ENCODE measurements at places on chromosomes 5 and 9. TPM values are rescaled to one million over a fixed set of nuclear protein-coding genes. Genes with fewer than 3 reads are reported as not detected.

GRCh38 chr9:21551401-21551800, 69.3 kb upstream of the IFNE start:
- peak; percentile 47 for DNase-seq

GRCh38 chr9:137569609-137570203, 9.0 kb downstream of the DPH7 start:
- DNase-seq = no peak

- DNase-seq = no peak
Measured at GRCh38 chr9:121268598-121268850, 562 bp downstream of the GSN start.

DNA sequence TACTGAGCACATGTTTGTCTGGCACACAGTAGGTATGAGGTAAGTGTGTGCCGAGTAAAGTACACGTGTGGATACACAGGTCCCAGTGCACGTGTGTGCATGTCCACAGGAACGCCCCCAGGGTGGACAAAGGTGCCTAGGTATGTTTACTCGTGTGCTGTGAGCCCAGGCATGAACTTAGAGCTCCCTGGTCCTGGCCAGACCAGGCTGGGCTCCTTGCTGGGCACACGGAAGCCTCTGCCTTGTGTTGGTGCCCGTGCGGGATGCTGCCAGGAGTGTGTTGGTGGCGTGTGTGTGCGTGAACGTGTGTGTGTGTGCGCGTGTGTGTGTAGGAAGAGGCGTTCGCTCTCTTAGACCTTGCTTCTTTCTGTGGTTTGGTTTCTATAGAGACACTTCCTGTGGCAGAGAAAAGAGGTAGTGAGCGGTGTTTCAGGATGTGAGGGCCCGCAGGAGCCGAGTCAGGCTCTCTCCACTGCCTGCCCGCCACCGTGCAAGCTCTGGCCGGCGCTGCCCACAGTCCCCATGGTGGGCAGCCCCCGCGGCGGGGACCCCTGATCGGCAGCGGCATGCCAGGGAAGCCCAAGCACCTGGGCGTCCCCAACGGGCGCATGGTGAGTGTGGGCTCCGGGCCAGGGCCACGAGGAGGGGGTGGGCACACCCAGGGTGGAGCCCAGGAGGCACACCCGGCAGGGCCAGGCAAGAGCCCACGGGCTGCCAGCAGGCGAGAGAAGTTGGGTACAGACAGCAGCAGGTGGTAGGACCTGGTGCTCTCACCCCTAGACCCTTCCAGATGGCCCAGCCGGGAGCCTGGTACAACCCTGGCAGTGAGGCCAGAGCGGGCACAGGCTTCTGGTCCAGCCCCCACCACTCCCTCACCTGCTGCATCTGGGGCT, at the start of gene RGS14:
Gene RGS14 (plus strand): TSS at position 466 of the 893 bp plus-strand sequence. CDS start 101 bp downstream, at position 567.
- peak; percentile 47 for DNase-seq

DNA sequence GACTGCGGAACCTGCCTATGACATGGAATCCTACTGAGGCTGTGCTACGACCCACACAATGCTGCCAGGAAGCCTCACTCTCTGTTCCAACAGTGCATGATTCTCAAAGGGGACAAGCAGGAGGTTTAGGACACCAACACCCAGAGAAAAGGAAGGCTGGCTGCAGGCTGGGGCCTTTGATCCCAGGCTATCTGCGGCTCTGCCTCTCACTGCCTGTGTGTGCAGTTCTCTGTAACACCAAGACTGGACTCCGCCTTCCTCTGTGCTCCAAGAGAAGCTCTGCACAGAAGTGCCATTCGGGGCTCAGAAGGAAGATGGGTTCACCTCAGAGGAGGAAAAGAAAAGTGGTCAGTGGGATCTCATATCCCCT, 20.5 kb downstream of the ANKH start:
- DNase-seq = no peak

DNA sequence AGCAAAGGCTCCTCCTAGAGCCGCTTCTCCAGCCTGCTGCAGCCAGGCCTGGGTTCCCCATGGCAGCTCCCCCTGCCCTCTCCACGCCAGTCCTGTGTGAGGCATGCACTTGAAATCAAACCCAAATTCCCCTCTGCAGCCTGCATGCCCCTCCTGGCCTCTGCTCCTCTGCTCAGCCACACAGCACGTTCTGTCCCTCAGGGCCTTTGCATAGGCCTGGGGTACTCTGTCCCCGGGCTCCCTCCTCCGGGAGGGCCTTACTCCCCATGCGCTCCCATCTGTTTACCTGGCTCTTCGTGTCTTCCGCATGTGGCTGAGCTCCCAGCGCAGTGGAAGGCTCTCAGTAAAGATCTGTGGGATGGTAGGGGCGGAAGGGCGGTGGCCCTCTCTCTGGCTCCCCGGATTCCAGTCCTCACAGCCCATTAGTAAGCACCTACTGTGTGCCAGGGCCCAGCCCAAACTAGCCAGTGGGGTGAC, 203.5 kb upstream of the IER5L start:
- no peak for DNase-seq

SLC25A2 gene
- total RNA-seq = 0.28 TPM

SPAG8 gene
- total RNA-seq = 0.72 TPM

GRCh38 chr9:137393176-137394150, 29.5 kb downstream of the EXD3 start:
- DNase-seq = no peak

DNA sequence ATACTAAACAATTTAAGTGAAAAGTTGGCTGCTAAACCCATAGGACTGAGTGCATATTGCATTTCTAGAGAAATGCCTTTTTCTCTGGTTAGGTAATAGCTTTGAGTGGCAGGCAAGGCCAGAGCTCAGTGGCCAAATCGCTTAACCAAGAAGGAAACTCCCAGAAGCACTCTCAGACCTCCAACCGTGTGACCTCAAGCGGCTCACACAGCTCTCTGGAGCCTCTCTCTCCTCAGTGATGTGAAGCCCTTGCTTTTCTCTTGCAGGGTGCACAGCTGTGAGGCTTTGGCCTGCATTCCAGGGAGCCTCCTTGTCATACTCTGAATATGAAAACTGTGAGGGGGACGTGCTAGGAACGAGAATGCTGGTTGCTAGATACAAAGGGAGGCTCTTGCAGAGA, 106.7 kb downstream of the INSYN2B start:
- DNase-seq = peak; percentile 67

SLC1A3 gene
- 1.3 TPM for total RNA-seq

- DNase-seq = no peak
Measured at GRCh38 chr9:98412101-98412842, 156.8 kb upstream of the TBC1D2 start.

- DNase-seq = no peak
Measured at GRCh38 chr5:7776442-7776841, 74.5 kb downstream of the CFAP90 start.

DNA sequence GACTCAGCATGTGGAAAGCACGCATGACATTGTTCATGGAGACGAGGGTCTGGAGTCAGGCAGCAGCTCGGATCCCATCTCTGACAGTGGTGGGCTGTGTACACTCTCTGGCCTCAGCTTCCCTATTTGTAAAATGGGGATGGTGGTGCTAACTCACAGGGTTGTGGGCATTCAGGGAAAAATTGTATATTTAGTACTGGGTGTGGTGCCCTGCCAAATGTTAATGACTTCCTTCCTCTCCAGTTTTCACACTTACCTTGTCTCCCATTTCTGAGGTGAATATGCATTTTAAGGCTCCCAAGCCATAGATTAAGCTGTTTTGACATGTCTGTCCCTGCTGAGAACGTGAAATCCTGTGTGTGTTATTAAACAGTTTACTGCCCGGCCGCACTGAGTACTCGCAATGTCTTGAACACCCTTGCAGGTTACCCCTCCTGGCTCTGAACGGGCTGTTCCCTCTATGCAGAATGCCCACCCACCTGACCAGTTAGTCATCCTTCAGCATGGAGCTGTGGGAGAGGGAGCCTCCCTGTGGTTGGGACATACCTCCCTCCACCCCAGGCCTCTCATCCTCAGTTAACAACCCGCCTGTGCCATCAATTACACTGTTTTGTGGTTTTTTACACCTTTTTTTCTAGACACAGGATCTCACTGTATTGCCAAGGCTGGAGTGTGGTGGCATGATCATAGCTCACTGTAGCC, 25.8 kb downstream of the TJP2 start:
- DNase-seq = peak; percentile 55

LURAP1L gene
- total RNA-seq = 6.1 TPM

LHX6 gene
- total RNA-seq = under 0.01 TPM

Measured in IMR-90 (cell line).